ENCODE measurements at places on chromosomes 3 and 15.

- DNase-seq, result no peak
Measured at GRCh38 chr3:6220447-6220846, 640.5 kb upstream of the GRM7 start.

DNA sequence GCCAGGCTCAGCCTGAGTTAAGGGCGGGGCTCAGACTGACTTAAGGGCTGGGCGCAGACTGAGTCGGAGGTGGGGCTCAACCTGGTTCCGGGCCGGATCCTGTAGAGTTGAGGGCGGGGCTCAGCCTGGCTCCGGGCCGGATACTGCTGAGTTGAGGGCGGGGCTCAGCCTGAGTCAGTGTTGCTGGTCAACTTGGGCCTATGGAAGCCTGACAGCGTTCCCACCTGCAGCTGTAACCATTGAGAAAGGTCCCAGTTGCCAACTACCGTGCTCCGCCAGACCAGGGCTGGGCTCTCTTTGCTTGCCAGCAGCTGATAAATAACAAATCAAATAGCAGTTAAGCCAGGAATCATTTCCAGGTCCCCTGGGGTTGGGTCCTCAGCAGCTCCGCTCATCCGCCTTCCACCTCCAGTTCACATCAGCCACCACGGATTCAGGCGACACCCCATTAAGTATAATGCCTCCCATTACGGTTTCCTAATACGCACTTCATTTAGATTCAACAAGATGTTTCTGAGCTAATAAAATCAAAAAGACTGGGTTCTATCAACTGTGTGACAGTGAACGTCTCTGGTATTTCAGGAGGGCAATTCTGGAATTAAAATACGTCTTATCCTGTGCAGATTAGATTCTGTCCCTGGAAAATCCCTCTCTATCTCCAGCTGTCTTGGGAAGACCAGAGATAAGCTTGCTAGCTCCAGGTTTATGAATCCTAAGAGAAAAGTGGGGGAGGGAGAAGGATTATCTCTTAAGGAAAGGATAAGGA, 7.3 kb downstream of the GRIP2 start:
- DNase-seq, result no peak

- DNase-seq, result no peak
Measured at GRCh38 chr3:39141171-39141995, 12.0 kb downstream of the CSRNP1 start.

DNA sequence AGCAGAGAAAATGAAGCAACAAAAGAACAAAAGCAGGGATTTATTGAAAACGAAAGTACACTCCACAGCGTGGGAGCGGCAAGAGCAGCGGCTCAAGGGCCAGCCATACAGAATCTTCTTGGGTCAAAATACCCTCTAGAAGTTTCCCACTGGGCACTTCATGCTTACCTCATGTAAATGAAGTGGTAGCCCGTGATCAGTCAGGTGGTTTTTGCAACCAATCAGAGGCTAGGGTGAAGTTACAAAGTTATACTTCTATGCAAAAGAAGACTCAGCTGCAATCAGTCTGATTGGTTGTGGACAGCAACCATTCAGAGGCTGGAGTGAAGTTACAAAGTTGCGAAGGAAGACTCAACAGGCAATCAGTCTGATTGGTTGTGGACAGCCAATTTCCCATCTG, 37.8 kb upstream of the TRH start:
- peak; percentile 34 for DNase-seq

DNA sequence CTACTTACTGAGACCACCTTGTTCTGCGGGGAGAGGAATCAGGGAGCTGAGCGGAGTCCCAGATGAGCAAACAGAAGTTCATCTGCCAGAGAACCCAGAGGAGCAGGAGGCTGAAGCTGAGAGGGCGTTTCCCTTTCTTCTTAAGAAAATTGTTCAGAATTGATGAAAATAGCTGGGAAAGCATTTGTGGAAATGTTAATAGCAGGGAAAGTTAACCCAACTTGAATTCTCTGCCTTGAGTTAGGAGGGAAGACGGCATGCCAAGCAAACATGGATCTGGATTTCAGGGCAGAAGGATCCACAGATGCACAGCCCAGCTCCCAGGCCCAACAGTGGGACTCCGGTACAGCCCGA, 23.2 kb downstream of the CRABP1 start:
- DNase-seq, result no peak

- DNase-seq, result no peak
Measured at GRCh38 chr15:59339252-59339672, 33.4 kb downstream of the MYO1E start.

DNA sequence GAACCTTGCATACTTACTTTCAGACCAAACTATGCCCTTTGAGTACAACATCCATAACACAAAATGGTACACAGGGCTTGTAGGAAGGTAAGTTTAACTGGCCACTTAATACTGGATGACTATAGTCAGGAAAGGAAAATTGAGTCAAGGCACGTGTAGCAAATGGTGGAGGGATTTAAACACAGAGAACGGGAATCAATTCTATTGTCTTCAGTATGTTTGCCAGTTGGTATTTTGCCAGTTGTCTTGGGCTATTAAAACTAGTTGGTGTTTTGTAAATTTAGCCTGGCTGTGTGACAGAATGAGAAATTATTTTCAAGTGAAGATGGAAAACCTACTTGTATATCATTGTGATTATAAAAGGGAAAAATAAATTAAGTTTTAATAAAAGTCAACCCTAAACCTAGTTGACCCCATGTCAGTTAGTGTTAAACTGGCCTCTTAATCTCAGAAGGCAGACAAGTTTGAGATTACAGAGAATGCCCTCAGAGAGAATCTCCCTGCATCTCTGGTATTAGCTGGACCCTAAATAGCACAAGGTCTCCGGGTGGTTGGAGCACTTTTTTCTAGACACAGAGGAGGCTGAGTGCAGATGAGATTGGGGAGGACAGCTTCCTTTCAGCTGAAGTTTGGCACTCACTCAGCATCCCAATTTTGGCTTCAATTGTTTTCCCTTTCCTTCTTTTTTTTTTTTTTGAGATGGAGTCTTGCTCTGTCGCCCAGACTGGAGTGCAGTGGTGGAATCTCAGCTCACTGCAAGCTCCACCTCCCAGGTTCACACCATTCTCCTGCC, 91.2 kb downstream of the MB21D2 start:
- DNase-seq, result no peak

DNA sequence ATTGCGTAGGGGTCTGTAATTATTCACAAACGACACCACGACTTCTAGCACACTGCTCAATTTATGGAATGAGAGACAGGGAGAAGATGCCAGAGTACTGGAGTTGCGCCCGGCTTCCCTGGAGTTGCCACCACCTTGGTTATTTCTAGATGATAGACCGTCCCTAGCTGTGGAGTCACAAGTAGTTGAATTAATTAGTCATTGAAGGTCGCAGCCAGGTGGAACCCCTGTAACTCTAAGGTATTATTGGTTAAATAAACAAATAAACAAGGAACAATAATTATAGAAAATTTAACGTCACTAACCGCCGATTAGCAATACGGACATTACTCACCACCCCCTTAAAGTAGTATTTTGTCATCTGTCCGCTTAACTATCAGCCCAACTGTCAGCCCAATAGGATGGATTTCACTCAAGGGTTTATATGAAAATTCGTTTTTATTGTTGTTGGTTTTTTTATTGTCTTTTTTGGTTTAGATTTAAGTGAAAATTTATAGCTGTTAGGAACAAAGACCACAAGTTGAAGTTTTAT, 911 bp upstream of the AZI2 start:
- no peak for DNase-seq

DNA sequence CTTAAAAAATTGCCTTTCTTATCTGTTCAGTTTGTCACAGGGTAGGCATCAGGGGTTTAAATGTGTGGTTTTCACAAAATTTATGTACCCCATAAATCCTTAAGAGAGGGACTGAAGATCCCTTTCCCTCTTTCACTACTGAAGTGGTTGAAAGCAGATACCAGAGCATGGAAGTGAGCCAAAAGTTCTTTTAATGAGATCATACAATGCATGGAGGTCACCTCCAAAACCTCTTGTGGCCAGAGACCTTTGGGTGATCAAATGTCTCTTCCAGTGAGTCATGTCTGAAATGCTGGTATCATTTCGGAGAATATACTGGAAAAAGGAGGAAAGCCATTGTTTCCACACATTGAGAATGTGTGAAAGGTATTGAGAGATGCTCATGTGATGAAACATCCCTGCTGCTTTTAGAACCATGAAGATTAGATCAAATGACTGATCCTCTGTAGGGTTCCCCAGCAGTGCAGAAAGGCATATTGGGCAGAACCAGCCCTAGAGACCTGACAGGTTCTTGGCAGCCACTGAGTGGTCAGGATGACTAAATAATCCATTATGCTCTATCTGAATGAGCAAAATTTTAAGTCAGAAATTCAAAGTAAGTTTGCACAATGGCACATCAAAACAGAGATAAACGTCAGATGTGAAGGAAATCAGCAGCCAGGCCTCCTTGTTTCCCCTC, 165.8 kb upstream of the SLC2A2 start:
- peak; percentile 96 for DNase-seq

GRCh38 chr3:13301286-13301987, 118.7 kb downstream of the NUP210 start:
- peak; percentile 11 for DNase-seq

- no peak for DNase-seq
Measured at GRCh38 chr15:62280625-62281024, 115.5 kb upstream of the C2CD4B start.

DNA sequence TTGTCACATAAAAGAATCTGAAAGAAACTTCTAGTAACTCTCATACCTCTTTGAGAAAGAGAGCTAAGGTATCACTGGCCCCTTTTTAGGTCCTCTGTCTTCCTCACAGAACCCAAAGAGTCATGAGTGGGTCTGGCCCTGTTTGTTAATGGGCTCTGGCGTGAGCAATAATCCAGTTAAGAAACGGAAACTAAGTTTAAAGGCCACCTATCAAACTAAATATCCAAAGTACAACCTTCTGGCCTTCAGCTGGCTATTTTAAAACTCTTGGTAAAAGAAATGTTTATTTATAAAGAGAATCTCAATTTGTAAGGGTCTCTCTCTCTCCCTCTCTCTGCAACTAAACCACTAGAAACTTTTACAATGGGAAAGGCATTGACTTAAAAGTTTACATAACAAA, 71.0 kb upstream of the STRIT1 start:
- DNase-seq, result no peak

DNA sequence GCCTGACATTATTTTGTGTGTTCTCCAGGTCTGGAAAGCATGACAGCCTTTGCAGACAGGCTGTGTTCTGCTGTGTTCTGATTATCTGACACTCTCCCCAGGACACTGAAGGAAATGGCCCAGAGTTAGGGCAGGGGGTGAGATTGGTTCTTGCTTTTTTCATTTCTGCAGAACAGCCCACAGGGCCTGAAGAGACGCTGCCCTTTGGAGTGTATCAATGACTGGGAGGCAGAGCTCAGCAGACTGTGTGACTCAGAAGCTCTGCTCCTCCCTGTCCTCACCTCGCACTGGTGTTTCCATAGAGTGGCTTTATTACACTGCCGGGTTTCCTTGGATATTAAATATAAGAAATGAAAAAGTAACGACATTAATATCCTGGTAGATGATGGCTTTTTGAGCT, 523.6 kb downstream of the NTRK3 start:
- DNase-seq, result no peak

DNA sequence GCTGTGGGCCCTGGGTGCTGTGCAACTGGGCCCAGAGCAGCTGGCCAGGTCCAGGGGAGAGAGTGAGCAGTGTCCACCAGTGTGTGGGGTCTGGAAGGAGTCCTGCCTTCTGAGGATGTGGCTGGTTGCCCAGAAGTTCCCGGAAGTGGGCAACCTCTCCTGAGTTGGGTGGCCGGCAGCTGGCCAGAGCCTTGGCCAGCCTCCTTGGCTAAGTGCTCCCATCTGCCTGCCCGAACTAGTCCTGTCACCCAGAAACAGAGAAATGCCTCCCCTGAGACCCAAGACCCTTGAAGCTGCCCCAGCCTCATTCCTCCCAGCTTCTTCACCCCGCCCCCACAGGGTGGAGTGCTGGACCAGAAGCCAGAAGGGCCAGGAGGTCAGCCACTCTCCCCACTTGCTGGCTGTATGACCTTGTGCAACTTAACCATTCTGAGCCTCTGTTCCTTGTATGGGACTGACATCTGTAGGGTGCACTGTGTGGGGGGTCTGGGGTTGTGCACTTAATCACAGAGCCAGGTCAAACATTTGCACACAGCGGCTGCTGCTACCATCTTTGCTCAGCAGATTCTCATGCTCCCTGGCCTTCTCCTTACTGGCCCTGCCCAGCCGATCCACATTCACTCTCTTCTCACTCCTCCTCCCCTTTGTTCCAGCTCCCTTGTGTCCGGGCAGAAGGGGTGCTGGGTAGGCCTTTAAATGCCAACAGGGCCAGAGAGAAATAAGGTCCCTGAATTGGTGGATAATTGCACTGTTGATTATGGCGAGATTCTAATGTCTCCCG, 7.5 kb upstream of the ALAS1 start:
- DNase-seq, result no peak

DNA sequence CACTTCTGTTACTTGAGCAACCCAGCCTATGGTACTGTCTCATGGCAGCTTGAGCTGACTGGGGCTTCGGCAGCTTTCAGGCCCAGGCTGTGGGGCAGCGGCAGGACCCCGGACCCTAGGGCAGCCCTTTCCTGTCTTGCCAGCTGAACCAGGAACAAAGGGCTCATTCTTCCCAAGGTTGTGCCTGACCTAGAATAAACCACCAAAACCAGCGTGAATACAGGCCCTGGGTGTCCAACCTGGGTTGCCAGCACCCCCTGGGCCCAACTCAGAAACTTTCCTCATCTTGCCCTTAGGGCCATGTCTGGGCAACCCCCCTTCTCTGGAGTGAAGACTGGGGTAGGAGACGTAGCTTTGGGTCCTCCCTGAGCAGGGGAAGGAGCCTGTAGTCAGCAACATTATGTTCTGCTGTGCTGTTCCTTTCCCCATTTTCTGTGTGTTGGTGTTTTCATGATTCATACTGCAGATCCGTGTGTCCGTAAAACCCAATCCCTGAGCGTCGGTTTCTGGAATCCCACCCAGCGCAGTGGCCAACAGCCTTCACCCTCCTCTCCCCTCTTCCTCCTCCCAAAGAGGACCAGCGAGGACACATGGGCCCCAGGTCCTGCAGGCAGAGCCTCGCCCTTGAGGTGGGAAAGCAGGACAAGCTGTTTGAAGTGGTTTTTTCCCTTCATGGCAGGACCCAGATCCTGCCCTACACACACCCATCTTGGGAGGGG, 33.5 kb downstream of the TKT start:
- DNase-seq, result no peak

DNA sequence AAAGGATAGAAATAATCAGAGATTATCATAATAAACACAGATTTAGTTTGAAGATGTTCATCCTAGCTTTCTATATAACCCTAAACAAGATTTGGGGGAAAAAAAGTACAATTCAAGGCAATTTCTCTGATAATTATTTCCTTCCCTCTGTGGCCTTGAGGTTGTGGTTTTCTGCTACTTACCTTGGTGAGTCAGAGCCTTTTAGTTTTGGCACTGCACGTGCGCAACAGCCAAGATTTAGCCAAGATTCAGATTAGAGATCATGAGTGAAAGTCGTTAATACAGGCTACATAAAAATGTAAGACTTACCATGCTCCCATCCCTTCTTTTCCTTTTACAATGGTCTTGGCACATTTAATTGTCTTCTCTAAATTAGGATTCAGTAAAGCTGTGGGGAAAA, 6.7 kb downstream of the LYZL4 start:
- DNase-seq, result no peak

- DNase-seq, result no peak
Measured at GRCh38 chr3:123696808-123697207, 112.0 kb upstream of the HACD2 start.

GRCh38 chr15:39579487-39580116, 1.3 kb upstream of the THBS1 start:
- DNase-seq, result peak; percentile 78

- no peak for DNase-seq
Measured at GRCh38 chr3:178480795-178481194, 55.4 kb upstream of the KCNMB2 start.

Measured in HS-5 (cell line).